ENCODE measurements at places on chromosomes 7 and 10.

- DNase-seq: no peak
Observed at GRCh38 chr10:96488161-96488935, 25.4 kb downstream of the TLL2 start.

DNA sequence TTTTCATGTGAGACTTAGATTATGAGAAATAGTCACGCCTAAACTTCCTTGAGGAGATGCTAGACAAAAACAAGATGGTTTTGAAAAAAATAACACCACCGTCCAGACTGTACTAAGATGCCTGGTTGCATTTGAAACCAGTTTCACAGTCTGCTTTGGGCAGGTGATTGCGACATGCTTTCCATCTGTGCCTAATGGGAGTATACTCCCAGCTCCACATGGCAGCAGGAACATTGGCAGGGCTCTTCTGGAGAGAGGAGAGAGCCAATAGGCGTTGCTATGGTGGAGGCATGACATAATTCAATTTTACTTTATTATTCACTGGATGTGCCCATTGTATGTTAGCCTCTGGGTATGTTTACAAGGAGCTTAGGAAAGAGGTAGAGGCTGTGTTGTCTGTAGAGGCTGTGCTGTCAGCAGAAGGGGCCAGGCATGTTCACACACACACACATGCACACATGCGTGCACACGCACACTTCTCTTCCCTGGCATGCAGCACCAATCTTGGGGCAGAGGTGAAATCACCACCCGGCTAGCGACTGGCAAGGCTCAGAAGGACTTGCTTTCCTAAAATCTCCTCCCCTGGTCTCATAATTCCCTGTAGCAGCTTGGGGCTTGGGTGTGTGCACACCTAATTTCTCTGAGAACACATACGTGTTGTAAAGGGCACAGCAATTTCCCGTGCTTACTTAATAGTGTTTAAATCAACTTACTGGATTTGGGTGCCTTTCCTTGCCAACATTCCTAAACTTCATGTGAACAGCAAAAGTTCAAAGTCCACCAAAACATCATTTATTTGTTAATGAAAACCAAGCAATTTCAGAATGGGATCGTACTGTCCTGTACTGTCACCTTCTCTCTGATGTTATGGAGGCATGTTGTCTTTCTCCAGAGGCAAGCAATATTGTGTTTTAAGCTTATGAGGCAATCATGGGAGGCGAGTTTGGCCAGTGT, 162.1 kb downstream of the TCF7L2 start:
- DNase-seq: no peak

GRCh38 chr7:21886396-21886795, 59.3 kb downstream of the CDCA7L start:
- DNase-seq: no peak

- DNase-seq: no peak
Observed at GRCh38 chr7:91541641-91542040, 277.4 kb downstream of the FZD1 start.

- DNase-seq: peak; percentile 44
Observed at GRCh38 chr7:133230591-133231194, 22.2 kb upstream of the EXOC4 start.

DNA sequence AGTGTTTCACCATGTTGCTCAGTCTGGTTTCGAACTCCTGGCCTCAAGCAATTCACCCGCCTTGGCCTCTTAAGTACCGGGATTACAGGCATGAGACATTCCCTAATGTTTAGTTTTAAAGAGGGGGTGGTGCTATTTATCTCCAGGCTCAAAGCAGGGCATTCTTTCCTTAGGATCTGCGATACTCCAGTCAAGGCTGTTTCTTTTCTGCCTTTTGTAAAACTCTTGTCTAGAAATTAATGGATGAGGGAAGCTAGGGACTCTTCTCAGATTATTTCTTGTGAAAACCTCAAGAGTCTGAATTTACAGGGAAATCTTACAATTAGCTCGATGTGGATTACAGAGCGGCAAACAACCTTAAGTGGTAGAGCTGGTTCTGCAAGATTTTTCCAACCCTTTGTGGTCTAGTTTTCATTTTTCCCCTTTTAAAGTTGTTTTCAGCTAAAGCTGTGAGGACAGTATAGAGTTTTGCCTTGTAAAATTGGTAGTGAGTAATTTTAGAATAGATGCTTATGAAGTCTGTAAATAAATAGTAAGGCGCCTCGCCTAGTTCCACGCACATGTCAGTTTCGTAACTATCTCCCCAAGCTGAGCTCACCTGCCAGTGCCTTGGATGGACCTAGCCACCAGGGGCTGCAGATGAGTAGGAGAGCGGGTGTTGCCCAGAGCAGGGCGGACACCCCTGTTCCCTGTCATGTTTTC, 53.1 kb downstream of the CUX1 start:
- DNase-seq: peak; percentile 85

DNA sequence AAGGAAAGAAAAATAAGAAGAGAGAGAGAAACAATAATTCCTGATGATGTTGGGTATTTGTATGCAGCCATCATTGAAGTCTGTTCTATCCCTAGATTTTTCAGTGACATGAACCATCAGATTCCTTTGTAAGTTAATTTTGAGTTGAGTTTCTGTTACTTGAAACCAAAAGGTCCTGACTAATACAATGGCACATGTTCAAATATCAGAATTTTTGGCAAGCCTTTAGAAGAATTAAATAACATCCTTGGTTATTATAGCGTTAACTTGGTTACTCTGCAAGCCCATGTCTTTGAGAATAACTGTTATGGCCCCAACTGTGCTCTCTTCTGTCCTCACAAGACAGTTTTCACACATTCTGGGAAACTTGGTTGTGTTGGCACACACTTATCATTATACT, 66.5 kb downstream of the SYPL1 start:
- peak; percentile 47 for DNase-seq

GRCh38 chr7:84204655-84205054, 10.1 kb upstream of the SEMA3A start:
- DNase-seq: no peak

DNA sequence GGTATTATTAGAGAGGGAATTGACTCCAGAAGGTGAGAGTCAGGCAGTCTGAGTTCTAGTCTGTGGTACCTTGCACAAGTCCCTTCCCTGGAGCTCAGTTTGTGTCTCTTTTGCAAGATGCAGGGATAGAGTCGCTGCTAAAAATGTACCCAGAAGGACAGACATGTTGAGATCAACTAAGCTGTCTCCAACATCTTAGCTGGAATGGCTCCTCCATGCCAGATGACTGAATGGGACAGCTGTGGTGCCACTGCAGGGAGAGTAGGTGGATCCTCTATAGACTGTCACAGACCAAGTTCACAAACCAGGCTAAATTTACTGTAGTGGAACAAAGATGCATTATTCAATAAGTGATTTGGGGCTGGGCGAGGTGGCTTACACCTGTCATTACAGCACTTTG, 120.1 kb downstream of the NEURL1 start:
- no peak for DNase-seq

DNA sequence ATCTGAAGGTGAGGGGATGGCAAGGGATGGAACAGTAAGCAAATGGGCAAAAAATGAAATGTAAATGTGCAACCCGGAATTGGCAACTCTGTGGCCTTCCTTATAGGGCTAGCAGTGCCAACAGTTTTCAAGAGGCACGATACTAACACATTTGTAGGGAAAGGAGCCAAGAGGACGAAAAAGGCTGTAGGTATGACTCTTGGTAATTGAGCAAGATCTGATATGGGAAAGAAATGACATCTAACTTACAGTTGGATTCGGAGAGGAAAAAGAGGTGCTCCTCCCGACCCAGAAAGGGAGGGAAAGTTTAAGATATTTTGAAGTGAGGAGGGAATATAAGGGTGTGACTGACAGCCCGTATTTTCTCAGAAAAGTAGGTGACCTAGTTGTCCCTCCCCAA, 2.1 kb upstream of the CREM start:
- DNase-seq: no peak

- no peak for DNase-seq
Observed at GRCh38 chr10:5477948-5478693, 21.2 kb downstream of the CALML5 start.

GRCh38 chr10:76429368-76430060, 998.1 kb downstream of the LRMDA start:
- peak; percentile 62 for DNase-seq

DNA sequence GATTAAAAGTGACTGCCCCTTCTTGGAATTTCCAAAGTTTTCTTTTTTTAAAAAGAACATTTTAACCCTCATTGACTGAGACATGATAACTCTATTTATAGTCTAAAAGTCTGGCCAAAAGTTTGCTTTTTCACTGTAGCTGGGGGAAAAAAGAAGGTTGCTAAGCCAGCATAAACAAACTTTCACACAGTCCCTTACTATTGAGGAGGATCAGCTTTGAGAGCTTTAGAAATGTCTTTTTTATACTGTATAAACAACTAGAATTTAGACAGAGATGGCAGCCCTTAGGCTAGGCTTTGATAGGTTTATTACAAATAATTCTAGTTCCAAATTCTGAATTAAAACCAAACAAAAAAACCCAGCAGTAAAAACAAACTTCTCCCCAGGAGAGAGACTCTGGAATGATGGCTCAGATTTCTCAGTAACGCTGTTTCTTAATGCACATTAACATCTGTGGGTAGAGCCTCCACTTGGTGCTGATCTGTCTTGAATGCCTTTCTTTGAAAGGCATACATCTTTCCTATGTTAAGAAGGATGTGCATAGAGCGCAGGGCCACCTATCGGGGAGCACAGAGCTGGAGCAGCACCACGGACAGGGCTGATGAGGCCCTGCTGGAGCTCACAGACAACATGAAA, 100.9 kb upstream of the PDLIM1 start:
- peak; percentile 77 for DNase-seq

- no peak for DNase-seq
Observed at GRCh38 chr10:42936580-42936979, 140.3 kb upstream of the RET start.

- DNase-seq: peak; percentile 98
Observed at GRCh38 chr10:22554461-22555182, 159.8 kb downstream of the PIP4K2A start.

GRCh38 chr7:149125189-149125862, 798 bp downstream of the ZNF425 start:
- DNase-seq: no peak

DNA sequence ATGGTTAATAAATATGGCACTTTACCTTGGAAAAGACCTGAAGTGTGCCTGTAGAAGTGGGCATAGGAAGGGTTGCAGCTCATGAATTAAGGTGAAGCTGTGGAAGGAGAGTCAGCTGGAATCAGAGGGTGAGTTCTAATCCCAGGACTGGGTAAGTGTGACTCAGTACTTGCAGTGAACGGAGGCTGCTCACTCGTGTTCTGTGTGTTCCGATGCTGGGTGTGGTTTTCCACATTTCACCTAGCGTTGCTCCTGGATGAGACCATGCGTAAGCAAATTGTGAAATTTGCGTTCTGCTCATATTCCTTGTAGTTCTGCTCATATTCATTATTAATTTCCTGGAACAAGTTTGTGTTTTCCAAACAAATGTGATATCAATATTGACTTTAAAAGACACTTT, 22.4 kb upstream of the TMEM236 start:
- DNase-seq: no peak

DNA sequence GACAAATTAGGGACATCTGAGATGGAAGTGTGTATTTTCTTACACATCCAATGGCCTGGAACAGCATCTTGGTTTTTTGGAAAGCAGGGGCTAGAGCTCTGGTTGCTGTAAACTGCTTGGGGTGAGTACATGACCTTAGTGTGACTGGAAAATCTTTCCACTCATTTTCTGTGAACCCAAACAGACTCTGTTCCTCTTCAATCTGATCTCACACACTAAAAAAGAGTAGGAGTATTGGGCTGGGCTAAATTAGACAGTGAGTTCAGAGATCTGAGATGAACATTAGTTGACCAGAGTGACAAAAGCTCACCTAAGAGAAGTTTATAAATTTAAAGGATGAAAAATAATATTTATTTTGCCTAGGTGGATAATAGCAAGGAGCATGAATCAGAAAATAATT, 59.2 kb downstream of the OR13A1 start:
- DNase-seq: no peak

GRCh38 chr7:50119815-50120637, 27.0 kb upstream of the ZPBP start:
- DNase-seq: no peak

GRCh38 chr7:29122759-29123158, 23.6 kb downstream of the CPVL start:
- DNase-seq: no peak

DNA sequence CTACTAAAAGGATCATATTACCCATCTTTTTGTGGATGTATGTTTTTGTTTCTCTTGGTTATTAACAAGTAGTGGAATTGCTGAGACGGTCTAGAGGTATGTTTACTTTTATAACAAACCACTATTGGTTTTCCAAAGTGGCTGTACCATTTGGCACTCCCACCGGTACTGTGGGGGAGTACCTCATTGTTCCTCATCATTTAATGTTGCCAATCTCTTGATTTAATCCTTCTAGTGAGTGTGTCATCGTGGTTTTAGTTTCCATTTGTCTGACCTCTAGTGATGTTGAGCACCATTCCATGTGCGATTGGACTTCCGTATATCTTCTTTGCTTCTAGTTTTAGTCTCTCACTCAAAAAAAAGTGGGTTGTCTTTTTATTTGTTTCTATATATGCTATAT, 50.4 kb downstream of the RBM33 start:
- no peak for DNase-seq

GRCh38 chr7:119472408-119473038, 800.5 kb upstream of the KCND2 start:
- peak; percentile 29 for DNase-seq

DNA sequence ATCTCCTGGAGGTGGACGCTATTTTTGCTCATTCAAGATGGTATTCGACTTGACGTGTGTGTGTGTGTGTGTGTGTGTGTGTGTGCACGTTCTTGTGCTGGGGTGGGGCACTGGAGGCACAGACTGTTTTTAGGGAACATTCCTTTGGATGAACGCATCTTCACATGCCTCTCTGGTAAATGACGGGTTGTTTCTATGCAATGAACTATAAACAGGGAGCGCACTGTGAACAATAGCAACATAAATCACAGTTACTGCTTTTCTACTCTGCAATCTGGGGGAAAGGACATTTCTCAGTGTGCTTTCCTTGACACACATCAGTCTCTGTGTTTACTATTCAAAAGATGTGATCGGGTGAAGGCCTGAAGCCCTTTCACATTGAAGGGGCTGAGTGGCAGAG, 120.1 kb upstream of the PITRM1 start:
- DNase-seq: no peak

- no peak for DNase-seq
Observed at GRCh38 chr10:12704488-12704887, 297.0 kb downstream of the CCDC3 start.

GRCh38 chr7:21454182-21454581, 26.3 kb downstream of the SP4 start:
- DNase-seq: no peak

GRCh38 chr10:94088926-94089381, 95.2 kb downstream of the PLCE1 start:
- peak; percentile 90 for DNase-seq

- DNase-seq: peak; percentile 10
Observed at GRCh38 chr10:110141871-110142635, 65.4 kb upstream of the MXI1 start.
